ENCODE measurements at places on chromosomes 13 and 19. TPM values are rescaled to one million over a fixed set of nuclear protein-coding genes. Genes with fewer than 3 reads are reported as not detected.

- DNase-seq, result no peak
- no peak overlapping the region for H3K27ac ChIP-seq
- no peaks in the 10 kb centered on the region for H3K4me1 ChIP-seq
These were observed 74.5 kb upstream of the FRY start for GRCh38 chr13:31956980-31957644.

- no peak overlapping the region for H3K4me3 ChIP-seq
- H3K27ac ChIP-seq, result no peak overlapping the region
- peaks cover 7% of the 10 kb centered on the region for H3K4me1 ChIP-seq
- DNase-seq, result no peak
- H3K36me3 ChIP-seq, result no peaks in the 10 kb centered on the region
These were observed 18.6 kb upstream of the STRN4 start for GRCh38 chr19:46764817-46765291.

GRCh38 chr19:5145521-5146511 lies 176.9 kb downstream of the KDM4B start:
- peaks cover 11% of the 10 kb centered on the region for H3K36me3 ChIP-seq
- H3K4me1 ChIP-seq, result no peaks in the 10 kb centered on the region
- H3K4me3 ChIP-seq, result no peak overlapping the region
- no peak overlapping the region for H3K27ac ChIP-seq

DNA sequence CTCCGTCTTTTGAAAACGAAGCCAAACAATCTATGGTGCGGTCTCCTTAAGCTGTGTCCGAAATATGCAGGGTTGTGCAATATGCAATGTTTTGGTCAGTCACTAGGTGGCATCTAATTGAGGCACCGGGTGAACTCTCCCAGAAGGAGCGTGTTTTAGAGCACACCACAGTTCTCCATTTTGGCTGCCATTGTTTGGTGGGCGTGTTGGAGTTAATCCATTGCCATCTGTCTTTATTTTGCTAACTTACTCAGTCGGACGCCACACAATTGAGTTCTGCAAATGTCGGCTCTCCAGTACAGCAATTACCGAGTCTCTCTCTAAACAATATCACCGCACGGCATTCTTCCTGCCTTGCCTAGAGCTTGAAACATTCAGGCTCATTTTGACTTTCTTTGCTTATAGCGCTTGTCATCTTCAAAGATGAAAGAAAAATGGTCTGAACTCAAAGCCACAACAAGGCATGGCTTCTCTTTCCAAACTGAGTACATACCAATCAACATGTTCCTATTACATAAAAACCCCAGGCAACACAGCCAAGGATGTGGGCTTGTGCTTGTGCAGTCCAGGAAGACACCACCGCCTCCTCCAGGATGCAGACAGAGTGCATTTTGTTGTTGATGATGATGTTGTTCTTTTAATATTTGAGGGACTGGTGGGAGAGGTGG lies 182.0 kb upstream of the SERP2 start:
- no peaks in the 10 kb centered on the region for H3K27me3 ChIP-seq
- H3K36me3 ChIP-seq, result no peaks in the 10 kb centered on the region
- peak; percentile 44 for DNase-seq

The TMEM221 gene
- 0.13 TPM for total RNA-seq

The CYP4F12 gene
- 4.4 TPM for total RNA-seq

DNA sequence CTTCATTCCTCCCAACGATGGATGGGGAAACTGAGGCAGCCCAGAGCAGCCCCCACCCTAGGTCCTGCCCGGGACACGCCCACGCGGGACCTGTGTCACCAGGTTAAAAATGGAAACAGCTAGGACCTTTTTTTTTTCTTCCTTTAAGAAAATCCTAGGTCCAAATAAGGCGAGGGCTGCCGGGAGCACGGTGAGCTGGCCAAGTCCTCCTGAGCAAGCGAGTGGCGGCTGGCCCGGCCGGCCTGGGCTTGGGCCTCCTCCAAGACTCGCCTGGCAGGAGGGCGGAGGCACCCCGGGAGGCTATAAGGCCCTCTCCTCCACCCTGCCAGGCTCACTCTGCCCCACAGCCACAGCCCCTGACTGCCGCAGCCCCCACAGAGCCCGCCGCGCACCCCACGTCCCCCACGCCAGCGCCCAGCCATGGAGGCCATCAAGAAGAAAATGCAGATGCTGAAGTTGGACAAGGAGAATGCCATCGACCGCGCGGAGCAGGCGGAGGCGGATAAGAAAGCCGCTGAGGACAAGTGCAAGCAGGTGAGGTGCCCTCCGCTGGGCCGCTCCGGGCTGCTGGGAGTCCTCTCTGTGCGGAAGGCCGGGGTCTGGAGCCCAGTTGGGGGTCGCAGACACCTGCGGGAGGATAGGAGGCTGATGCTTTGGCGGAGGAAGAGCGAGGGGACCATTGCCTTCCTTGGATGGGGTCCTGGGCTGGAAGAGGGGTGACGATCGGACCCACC lies 8.9 kb upstream of the TPM4 start:
- peak overlapping the region; percentile 72 for H3K27ac ChIP-seq
- H3K4me1 ChIP-seq, result no peaks in the 10 kb centered on the region
- no peaks in the 10 kb centered on the region for H3K36me3 ChIP-seq
- no peaks in the 10 kb centered on the region for H3K27me3 ChIP-seq
- peak; percentile 37 for DNase-seq
- H3K4me3 ChIP-seq, result peak overlapping the region; percentile 42

The ADAMTSL5 gene
- total RNA-seq, result 4.6 TPM

DNA sequence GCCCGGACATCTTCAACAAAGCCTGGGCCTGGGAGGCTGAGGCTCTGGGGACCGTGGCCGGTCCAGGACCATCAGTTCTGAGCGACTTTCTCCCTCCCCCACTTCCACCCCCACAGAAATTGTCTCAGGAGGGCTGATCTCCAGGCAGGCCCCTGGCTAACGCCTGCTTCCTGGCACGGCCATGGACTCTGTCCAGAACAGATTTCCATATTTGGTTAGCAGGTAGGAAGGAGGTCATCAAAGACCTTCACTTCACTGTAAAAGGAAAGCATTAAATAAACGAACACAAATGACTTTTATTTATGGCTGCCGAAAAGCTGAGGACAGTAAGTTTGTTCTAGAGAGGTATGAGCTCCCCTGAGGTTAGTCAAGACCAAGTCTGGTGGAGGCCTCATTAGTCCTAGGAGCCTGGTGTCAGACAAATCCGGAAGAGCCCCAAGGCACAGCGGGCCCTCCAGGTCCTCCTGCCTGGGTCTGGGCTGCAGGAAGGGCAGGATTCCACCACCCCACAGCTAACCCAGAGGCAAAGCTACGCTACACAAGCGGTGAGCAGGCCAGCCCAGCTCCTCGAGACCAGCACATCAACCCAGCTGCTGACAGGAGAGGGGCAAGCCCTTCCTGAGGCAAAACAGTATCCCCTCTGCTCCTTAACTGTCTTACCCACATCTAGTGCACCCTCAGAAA lies 4.6 kb upstream of the PLPP2 start:
- no peaks in the 10 kb centered on the region for H3K36me3 ChIP-seq
- no peak overlapping the region for H3K27ac ChIP-seq
- peaks cover 12% of the 10 kb centered on the region for H3K27me3 ChIP-seq
- peaks cover 2% of the 10 kb centered on the region for H3K4me1 ChIP-seq
- no peak for DNase-seq

DNA sequence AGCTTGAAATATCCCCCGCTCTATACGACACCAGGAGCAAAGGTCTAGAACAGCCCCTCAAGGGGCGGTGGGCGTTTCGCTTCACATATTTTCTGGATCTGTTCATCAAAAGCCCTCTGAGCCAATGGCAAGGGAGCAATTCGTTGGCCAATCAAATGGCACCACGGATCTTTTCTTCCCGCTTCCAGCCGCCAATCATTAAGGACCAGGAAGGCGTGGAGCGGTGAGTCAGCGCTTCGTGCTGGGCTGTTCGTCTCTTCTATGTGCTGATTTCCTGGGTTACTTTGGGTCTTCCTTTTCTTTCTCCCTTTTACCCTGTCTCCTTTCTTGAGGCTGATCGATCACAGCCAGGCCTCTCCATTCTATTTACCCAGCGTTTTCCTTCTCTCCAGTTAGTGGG lies at the start of gene NLRP4:
NLRP4 (plus strand) TSS at position 201 of the 400 bp plus-strand sequence. CDS start 15,541 bp downstream, outside the sequence.
- no peak within 1 kb of the TSS for H3K4me3 ChIP-seq
- no peaks in the 10 kb centered on the region for H3K36me3 ChIP-seq
- H3K27ac ChIP-seq, result no peak within 1 kb of the TSS
- no peaks in the 10 kb centered on the region for H3K4me1 ChIP-seq

DNA sequence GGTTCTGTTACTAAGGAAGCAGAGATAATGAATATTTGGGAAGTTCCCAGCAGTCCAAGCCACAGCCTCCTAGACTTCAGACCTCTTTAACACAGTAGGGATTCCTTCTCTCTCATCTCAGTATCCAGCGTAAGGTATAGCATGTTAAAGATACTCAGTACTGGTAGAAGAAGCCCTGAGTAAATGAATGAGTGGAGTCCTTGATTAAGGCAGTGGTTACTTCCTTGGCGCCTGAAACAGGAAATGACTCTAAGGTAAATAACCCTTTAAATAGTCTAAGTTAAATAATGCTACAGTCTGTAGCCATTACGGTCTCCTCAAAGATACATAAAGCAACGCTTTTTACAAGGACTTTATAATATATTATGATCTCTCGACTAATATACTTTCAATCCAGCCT lies 650.8 kb upstream of the MIR17HG start:
- no peaks in the 10 kb centered on the region for H3K27me3 ChIP-seq
- no peak overlapping the region for H3K4me3 ChIP-seq
- no peaks in the 10 kb centered on the region for H3K4me1 ChIP-seq

- DNase-seq, result no peak
- H3K36me3 ChIP-seq, result no peaks in the 10 kb centered on the region
- peak overlapping the region; percentile 81 for H3K4me3 ChIP-seq
- no peaks in the 10 kb centered on the region for H3K27me3 ChIP-seq
- no peak overlapping the region for H3K27ac ChIP-seq
- H3K4me1 ChIP-seq, result peaks cover 25% of the 10 kb centered on the region
These were observed 18.4 kb upstream of the GATAD2A start for GRCh38 chr19:19387108-19387507.

Data from kidney (tissue), 22 donors.